ENCODE measurements at places on chromosomes 3 and 15.

DNA sequence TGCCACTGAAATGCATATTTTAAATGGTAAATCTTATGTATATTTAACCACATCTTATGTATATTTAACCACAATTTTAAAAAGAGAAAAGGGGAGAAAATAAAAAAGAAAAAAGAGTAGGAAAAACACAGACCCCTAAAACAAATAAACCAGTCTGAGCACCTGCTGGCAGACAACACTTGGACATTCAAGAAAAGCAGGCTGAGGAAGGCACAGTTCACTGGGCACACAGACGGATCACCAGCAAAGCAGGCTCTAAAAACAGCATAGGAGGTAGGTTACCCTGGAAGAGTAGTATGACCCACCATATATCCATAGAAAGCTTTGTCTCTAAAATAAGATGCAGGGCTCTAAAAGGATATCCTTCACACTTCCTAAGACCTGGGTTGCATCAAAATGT, 27.0 kb downstream of the AAGAB start:
- no peak for DNase-seq

DNA sequence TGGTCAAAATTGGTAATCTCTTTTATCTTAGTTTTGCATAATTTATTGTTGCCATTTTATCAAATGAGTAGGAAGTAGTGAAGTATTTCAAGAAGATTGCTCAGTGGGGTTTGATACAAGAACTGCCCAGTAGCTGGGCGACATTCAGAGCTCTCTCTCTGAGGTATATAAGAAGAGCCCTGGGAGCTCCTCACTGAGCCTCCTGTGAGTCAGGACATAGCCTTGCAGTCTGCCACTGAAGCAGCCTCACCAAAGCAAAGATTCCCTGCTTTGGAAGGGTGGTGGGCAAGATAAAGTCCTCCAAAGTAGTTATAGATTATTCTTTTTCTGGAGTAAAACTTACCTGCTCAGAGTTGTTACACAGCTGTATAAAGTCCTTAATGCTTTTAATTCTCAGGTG, 26.1 kb downstream of the SKIL start:
- no peak for DNase-seq

- no peak for DNase-seq
These were observed 80.9 kb downstream of the ARHGAP31 start for GRCh38 chr3:119375106-119375505.

DNA sequence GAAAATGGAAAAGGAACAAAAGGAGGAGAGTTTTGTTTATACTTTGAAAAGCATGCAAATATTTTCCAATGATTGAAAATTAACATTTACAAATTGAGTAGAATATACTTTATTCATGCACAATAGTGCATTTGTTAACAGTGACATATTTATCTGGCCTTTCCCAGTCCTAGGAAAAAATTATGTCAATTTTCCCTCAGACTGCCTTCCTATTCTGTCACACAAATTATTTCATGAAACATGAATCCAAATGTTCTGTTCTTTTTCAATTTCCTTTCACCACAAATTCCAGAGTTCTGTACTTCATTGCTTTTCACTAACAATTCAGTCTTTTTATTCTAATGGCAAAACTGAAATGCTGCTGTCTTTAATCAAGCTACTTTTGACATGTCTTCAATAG, 945.1 kb downstream of the ROBO1 start:
- DNase-seq = no peak

DNA sequence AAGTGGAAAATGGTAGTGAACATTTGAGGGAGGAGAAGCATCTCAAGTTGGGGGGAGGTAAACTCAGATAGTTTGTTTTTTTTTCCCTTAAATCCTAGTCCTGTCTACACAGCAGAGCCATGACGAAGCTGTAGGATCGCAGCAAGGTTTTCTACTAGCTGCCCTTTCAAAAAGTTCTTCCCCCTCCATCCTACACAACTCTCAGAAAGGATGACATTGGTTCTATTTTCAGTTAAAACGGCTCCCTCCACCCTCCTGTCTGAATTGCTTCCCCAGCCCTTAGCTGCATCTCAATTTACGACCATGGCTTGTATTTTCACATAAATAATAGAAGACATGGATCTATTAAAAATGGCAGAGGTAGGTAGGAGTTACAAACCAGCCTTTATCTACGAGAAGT, 2.2 kb downstream of the HOMER2 start:
- DNase-seq = no peak

- DNase-seq = no peak
These were observed 220.9 kb downstream of the ITPR1 start for GRCh38 chr3:4714045-4714444.

DNA sequence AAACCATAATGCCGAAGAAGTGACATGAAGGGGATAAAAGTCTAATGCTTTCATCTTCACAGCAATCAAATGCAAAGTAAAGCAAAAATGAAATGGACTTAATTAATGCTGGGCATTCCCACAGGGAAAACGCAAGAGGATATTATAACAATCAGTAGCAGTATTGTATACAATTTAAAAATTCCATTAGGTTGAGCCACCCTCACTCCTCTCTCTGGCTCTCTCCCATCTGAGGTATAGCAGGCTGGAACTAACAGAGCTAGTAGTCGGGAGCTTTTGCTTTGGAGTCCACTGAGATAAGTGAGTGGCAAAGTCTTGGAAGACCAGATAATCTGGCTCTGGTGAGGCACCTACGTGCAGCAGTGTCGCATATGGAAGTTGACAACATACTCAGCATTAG, 33.9 kb downstream of the DET1 start:
- DNase-seq = no peak

DNA sequence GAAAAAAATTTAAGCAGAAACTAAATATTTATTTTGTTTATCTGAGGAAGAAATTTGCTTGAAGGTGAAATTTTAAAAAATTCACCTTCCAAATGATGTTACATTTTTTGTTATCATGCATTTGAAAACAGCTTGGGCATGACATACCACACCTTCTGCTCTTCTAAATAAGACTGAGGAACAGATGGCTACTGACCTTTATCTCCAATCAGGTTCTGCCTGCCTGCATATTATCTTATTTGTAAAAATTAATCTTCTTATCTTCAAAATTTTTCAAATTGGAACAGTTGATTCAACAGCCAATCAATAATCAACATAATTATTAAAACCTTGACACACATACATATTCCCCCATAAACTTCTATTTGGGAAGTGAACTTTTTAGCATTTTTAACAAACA, 641.8 kb upstream of the ZNF385D start:
- DNase-seq = no peak

DNA sequence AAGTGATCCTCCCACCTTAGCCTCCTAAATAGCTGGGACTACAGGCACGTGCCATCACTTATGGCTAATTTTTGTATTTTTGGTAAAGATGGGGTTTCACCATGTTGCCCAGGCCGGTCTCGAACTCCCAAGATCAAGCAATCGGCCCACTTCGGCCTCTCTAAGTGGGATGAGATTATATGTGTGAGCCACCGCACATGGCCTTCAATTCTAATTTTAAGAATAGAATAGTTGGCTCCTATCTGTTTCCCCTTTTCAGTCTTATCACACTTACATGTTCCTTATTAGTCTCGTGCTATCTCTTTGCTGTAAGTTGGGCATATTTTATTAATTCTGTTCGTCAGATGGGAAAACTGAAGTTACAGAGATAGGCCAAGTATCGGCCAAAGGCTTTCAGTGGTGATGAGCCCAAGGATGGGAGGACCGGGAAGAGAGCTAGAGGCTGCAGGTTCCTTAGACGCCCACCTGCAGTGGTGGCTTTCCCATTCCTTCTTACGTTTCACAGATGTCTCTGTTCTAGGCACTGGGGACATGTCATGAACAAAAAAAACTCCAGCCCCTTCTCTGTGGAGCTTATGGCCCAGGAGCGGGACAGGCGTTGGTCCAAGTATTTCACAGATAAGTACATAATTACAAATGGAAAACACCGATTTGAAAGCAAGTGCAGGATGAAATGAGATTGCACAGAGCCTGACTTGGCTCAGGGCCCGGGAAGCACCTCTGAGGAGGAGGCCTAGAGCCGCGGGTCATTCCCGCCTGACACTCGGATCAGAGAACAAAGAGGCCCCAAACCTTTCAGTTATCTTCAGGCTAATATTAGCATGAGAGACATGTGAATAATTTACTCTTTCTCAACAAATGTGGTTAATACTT, 91.1 kb upstream of the KLF13 start:
- no peak for DNase-seq

GRCh38 chr15:88300861-88301260, 44.3 kb upstream of the NTRK3 start:
- DNase-seq = no peak

DNA sequence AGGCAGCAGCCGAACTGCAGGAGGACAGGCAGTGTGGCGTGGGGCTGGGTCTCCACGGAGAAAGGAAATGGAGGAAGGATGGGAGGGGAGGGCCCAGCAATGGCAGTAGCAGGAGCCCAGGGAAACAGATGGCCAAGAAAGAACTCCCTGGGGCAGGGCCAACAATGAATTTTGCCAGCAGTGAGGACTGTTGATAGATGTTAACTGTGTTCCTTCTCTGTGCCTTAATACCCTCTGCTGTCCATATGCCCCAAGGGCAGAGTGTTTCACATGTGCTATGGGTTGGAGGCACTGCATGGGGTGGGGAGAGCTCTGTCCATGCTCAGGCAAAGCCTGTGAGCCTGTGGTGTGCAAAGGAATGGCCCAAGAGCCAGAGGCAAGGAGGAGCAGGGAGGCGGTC, 70.8 kb upstream of the POMGNT2 start:
- no peak for DNase-seq

DNA sequence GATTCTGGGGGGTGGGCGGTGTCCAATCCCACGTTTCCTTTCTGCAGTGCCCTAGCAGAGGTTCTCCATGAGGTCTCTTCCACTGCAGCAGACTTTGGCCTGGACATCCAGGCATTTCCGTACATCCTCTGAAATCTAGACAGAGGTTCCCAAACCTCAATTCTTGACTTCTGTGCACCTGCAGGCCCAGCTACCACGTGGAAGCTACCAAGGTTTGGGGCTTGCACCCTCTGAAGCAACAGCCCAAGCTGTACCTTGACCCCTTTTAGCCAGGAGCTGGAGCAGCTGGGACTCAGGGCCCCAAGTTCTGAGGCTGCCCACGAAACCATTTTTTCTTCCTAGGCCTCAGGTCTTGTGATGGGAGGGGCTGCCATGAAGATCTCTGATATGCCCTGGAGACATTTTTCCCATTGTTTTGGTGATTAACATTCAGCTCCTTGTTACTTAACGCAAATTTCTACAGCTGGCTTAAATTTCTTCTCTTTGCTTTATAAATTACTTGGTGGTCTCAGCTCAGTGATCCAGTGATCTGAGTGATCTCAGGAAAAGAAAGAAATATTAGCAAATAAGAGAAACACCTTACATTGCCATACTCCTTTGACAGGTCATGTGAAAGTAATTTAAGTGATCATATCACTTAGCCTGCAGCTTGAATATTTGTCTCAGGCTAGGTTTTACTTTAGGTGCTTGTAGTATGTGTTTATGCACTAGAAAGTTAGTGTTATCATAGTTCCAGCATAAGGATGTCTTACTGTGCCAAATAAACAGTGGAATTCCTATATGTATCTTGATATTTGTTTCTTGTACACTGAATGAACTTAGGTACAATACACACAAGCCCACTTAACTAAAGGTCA, 3.0 kb downstream of the SNAP23 start:
- no peak for DNase-seq

DNA sequence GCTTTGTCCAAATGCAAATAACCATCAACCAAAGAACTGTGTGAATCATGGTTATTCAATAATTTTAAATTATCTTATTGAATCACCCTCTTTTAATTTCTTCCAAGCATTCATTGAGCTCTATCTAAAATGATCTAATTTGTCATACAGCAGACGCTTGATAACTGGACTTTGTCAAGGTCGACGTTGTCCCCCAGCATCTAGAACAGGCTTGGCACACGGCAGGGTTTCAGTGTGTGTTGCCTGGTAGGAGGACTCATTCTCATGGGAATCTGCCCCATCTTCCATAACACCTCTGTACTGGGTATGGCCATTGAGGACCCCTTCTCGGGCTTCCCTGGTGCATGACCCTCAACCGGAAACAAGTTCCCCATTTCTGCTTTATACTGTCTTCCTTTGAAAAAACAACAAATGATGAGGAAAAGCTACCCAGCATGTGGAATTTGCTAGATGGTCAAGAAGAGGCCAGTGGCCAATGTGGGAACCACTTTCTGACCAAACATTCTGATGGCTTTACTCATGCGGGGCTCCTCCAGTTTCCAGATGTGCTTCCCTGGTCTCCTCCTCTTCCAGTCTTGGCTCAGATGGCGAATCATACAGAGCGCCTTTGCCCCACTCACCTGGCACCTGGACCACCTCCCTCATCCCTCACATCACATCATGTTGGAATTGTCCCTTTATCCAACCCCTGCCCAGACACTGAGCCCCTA, 41.7 kb upstream of the SEC22A start:
- no peak for DNase-seq

DNA sequence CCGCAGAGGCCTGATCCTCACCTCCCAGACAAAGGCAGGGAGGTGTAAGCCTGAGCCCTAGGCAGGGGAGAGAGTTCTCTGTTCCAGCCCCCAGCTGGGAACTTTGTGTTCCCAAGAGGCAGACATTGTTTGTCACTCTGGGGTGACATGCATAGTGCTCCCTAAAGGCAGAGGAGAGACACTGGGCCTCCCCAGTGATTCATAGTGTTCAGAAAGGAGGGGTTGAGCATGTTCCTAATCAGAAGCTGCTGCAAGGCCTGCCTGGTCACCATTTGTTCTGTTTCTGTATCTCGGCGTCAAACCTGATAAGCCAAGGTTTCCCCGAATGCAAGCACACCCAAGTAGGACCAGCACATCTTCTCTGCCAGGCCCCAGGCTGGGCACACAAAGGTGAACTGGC, 24.0 kb upstream of the SLC6A6 start:
- no peak for DNase-seq

DNA sequence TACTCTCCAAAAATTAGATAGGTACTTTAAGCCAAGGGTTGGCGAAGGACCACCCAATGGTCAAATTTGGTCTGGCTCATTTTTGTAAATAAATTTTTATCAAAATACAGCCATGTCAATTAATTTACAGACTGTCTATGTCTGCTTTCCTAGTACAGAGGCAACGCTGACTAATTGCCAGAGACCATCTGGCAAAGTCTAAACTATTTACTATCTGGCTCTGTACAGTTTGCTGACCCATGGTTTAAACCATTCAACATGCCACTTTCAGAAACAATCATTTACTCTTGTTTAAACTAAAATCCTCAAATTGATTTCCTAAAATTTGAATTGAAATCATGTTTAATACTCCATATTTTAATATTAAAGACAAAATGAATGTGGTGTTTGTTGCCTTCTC, 25.9 kb downstream of the CBLB start:
- no peak for DNase-seq

- DNase-seq = no peak
These were observed 40.9 kb upstream of the CCDC80 start for GRCh38 chr3:112681822-112682325.

DNA sequence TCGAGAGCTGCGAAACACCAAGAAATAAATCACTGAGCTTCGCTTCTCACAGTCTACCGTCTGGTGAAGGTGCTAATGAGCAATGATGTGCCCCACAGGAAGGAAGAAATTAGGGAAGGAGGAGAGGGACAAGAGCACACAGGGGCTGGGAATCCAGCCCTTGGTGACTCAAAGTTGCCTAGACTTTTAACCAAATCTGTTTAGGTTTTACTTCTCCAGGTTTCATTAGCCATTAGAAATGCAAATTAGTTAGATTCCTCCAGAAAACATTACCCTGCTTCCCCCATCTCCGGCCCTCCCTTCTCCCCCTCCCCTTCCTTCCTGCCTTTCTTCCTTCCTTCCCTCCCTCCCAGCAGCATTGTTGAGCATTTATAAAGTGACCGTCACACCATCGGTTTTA, 59.3 kb upstream of the UBE2E1 start:
- no peak for DNase-seq

Data from NCI-H187 (cell line).